Esophagus muscularis mucosa (tissue), 4 donors: ENCODE measurements at places on chromosomes 4 and X. TPM values are rescaled to one million over a fixed set of nuclear protein-coding genes. Genes with fewer than 3 reads are reported as not detected.

DNA sequence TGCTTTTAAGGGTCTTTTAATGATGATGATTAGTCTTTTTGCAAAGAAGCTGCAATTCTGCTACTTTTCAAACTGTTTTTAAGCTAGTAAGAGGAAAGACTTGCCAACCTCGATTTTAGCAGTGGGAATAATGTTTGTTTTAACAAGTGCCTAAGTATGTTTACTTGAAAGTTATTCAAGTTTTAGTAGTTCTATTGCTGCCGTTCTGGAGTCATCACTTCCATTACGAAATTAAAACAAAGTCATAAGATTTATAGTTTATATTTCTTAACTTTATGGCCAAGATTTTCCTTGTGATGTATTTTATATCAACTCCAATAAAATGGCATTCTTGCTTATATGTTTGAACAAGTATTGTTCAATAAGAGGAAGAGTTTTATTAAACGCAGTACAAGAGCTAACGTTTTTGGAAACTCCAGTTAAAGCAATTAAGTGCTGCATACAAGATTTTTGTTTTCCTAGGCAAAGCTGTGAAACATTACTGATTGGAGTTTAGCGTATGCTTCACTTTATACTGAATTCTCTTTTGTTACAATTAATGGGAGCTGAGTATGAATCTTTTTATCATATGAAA lies 211.3 kb downstream of the TENM3 start:
- no peak for DNase-seq

GRCh38 chr4:74397748-74398426 lies 32.9 kb downstream of the EREG start:
- no peak for DNase-seq

F8A3 gene
- 24.4 TPM for total RNA-seq

GRCh38 chr4:141391771-141392170 lies 171.1 kb downstream of the ZNF330 start:
- no peak for DNase-seq
